Hypothalamus (tissue), 51 donors: ENCODE measurements at places on chromosomes 16 and 17.
A peak's percentile ranks its signal among the peaks of the same experiment; 100 is the strongest.

GRCh38 chr16:25633549-25633948, 58.2 kb upstream of the HS3ST4 start:
- no peak for DNase-seq

DNA sequence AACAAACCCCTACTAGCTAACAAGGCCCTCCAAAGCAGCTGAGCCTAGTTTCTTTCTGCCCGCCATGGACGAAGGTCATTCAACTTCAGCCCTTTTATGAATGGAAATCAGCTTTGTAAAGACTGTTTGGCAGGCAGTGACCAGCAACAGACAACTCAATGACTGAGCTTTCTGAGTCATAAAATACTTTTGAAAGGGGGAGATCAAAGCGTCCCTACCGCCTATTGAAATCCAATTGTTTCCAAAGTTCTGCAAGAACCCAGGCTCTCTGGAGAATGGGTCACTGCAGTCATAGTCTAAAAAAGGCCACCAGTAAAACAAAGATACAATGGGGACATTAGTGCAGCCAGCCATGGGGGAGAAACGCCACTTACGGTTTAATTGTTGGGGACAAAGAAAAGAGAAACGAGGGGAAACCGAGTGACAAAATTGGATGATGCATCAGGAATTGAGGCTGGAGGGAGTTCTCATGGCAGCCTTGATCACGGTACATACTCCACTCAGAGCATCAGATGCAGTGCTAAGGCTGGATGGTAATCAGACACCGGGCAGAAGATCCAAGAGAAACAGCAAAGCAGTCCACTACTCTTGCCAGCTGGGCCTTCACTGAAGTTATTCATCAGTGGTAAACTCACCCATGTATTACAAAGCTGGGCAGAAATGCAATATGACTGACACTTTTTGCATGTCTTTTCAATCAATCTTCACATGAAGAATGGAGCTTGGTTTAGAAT, 9.8 kb downstream of the ADAMTS18 start:
- DNase-seq = no peak

DNA sequence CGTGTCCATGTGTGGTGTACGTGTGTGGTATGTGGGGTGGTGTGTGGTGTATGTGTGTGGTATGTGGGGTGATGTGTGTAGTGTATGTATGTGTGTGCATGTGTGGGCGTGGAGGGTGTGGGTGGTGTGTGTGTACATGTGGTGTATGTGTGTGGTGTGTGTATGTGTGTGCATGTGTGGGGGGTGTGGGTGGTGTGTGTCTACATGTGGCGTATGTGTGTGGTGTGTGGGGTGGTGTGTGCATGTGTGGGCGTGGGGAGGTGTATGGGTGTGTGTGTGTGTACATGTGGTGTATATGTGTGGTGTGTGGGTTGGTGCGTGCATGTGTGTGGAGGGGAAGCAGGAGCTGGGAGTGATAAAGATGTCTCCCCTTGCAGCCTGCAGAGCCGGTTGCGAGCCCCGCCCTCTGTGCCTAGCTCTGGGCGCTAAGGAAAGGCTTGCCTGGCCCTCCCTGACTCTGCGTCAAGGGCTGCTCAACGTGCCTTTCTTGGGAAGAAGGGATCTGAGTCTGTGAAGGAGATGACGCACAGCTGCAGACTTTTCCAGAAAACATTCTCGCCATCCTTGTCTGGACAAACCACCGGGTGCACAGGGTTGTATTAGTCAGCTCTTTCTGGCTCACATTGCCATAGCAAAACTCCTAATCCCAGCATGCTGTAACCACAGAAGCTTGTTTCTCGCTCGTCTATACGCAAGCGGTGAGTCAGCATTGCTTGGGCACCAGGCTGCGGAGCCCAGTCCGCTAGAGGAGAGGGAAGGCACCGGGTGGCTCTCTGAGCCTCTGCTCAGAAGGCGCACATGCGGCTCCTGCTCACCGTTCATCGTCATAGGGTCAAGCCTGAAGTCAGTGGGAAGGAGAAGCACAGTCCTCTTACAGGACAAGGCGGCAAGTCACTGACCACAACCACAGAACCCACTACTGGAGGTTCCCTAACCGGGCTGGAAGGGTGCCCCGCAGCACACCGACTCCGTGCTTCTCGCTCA, 2.0 kb upstream of the CD300H start:
- DNase-seq = no peak

DNA sequence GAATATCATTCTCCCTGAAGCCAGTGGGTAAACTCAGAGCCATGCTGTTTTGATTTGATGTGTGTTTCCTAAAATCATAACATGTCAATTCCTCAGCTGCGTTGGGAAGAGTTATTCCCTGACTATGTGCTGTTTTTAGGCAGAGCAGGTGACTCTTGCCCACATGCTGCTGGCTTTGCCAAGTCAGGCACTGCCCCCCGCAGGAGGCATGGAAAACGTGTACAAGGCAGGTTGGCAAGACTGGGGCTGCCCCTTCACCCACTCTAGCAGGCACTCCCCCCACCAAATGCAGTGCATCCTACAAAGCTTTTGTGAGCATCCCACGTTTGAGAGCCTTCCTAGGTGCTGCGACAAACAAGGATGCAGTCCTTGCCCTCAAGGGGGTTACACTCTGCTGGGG, 38.3 kb upstream of the NAT9 start:
- DNase-seq = no peak

- no peak for DNase-seq
These were observed 374.5 kb upstream of the MON1B start for GRCh38 chr16:76816475-76816874.

DNA sequence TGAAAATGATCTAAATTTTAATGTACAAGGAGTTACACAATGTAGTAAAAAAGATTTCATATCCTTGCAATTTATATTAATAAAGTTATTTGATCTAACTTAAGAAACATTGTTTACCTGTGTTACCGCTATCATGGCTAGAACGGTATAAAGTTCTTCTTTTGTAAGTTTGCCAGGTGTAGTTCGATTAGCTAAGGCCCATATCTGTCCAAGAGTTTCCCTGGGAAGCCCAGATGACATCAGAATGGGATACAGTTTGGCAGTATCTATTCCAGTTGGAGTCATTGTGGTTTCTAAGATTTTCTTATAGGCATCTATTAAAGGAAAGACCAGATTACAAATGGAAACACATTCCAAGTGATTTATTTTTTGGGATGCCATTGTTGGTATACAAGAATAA, 37.5 kb downstream of the SYNRG start:
- DNase-seq = no peak

- DNase-seq = no peak
These were observed 114.0 kb upstream of the METRNL start for GRCh38 chr17:82965371-82965770.

GRCh38 chr17:43713494-43714162, 45.0 kb downstream of the SOST start:
- DNase-seq = no peak

DNA sequence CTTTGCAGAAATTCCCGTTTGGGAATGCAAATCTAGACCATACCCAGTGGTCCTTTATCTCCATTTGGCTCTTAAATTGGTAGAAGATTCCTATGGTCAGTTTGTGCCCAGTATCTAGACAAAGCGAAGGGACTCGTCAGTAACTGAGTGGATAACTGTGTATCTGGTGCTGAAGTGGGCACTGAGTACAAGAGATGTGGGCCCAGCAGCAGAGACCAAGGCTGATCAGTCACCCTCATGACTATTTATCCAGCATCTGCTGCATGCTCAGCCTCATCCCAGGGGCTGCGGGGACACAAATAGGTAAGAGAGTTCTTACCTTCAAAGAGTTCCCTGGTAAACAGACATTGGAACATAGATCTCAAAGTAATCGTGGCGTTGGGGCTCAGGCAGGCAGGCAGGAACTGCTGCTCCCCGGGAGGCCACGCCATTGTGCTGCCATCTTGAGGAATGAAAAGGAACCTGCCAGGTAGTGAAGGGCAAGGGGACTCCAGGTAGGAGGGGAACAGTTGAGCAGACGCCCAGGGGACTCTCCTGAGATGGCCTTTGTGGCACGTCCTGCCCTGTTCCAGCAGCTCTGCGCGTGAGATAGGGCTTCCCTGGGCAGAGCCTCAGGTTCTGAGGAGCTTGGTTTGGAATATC, 10.3 kb downstream of the NT5M start:
- no peak for DNase-seq

DNA sequence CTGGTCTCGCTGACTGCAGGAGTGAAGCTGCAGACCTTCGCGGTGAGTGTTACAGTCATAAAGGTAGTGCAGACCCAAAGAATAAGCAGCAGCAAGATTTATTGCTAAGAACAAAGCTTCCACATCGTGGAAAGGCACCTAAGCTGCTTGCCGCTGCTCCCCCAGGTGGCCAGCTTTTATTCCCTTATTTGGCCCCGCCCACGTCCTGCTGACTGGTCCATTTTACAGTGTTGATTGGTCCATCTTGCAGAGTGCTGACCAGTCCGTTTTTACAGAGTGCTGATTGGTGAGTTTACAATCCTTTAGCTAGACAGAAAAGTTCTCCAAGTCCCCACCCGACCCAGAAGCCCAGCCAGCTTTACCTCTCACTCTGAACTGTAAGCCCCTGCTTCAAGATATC, 227.8 kb downstream of the ABCC12 start:
- DNase-seq = no peak

DNA sequence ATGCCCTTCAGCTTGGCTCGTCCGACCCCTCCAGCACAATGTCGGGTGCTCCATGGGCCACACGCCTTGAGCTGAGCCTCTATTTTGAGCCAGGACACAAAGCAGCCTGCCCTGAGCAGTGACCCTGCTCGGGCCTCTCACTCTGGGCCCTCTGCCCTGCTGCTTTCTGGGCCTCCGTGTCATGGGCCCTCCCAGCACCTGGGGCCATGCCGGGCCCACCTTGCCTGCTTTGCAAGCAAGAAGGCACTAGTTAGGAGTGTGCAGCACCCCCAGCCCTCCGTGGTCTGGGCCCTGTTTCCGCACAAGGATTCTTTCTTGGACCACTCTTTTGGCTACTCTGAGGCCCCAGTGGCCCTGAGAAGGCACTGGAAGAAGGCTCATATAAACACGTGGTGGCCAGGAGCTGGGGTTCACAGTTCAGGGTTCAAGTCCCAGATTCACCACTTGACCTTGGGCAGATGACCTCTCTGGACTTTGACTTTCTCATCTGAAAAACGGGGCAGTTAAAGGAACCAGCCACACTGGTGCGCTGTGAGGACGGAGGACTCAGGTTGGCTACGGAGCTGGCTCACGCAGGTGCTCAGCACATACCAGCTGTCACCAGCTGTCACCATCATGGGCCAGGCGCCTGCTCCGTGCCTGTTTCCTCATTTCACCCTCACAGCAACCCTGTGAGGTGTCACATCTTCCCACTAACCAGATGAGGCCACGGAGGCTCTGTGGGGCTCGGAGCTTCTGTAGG, 166.0 kb upstream of the GSE1 start:
- DNase-seq = no peak

DNA sequence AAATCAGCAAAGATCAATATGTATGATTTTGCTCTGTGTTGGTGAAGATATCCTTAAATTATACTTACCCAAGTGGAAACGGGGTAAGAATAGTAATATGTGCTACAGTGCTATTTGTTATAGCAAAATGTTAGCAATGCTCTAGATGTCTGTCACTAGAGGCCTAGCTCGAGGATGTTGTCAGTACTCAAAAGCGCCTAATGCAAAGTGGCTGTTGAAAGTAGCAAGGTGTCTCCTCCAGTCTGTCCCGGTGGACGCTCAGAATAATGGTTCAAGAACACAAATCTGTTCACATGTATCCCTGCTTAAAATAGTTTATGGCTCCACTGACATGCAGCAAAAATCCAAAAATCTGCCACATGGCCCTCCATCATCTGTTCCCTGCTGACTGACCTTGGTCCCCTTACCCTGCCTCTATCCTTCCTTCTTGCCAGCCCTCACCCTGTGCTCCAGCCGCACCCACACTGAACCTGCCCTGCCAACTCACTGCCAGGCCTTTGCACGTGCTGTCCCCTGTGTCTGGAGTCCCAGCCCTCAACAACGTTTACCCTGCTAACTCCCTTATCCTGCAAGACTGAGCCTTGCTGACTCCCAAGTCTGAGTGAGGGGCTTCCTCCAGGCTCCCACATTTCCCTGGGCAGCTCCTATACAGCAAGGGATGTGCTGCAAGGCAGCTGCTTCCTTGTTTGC, 9.6 kb upstream of the RNF112 start:
- no peak for DNase-seq

GRCh38 chr16:9183682-9184353, 92.4 kb downstream of the HAPSTR1 start:
- no peak for DNase-seq

- no peak for DNase-seq
These were observed 534.1 kb downstream of the GRIN2A start for GRCh38 chr16:9647981-9648701.

GRCh38 chr17:82938873-82939620, 99.2 kb upstream of the ZNF750 start:
- DNase-seq = no peak

DNA sequence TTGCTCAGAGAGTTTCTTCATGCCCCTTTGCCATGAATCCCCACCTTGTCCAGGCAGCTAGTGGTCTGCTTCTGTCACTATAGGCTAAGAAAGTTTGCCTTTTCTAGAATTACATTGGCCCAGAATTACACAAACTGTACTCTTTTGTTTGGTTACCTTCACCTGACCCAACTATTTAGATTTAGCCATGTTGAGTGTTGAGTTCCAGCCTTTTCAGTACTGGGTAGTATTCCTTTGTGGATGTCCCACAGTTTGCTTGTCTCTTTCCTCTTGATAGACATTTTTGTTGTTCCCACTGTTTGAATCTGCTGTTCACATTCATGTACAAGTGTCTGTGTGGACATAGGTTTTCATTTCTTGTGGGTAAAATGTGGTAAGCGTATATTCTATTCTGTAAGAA, 22.3 kb downstream of the USP10 start:
- no peak for DNase-seq

GRCh38 chr16:86517652-86518258, 7.4 kb downstream of the FOXF1 start:
- peak; percentile 8 for DNase-seq

- no peak for DNase-seq
These were observed 12.4 kb upstream of the ITGA3 start for GRCh38 chr17:50043290-50044148.

- DNase-seq = no peak
These were observed 24.5 kb upstream of the PHOSPHO1 start for GRCh38 chr17:49255125-49255524.

DNA sequence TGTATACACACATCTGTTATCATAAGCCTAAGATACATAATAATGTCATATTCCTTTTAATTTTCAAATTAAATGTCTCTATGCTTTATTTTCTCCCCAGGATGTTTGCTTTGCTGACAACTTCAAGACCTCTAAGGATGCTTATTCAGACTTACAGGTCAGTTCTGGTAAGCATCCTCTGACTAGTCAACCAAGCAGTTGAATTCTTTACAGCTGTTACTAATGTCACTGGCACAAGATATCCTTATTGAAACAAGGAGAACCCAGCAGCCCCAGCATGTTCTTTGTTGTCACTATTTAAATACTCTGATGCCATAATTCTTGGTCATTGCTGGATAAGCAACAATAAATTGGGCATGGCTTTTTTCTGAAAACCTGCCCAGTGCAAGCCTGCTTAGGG, 232.3 kb upstream of the PMFBP1 start:
- no peak for DNase-seq

- no peak for DNase-seq
These were observed 22.9 kb downstream of the ITPRIPL2 start for GRCh38 chr16:19136549-19137196.

DNA sequence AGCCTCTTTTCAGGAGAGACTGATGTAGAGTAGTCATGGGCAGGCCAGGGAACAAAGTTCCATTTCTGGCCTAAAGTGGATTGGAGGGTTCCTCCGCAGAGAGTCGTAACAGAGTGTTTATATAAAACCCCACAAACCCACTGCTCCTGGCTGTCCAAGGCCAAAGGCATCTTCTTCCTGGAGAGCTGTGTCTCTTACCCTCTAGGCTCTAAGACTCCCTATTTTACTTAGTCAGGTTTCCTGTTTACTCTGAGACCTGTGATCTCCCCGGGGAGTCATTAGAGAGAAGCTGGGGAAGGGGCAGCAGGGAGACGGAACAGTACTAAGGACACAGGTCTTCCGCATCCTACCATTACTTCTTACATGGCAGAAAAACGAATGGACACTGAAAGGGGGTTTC, 69.5 kb downstream of the HIC1 start:
- no peak for DNase-seq
